ENCODE measurements at places on chromosomes 16 and 17.

DNA sequence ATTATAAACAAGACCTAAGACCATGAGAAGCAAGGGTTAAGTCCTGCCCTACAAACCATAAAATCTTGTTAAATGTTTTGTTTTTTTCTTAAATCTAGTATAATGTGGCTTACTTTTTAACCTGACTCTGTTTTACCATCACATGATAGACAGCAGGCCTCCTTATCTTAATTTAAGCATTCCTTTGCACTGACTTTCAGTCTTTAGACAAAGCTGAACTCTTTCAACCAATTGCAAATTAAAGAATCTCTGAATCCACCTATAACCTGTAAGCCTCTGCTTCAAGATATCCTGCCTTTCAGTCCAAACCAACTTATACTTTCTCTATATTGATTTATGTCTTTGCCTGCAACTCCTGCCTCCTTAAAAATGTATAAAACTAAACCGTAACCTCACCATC, 478.5 kb downstream of the GRIN2A start:
- H3K27ac ChIP-seq: no peak overlapping the region
- no peaks in the 10 kb centered on the region for H3K27me3 ChIP-seq
- H3K4me3 ChIP-seq: no peak overlapping the region
- no peaks in the 10 kb centered on the region for H3K4me1 ChIP-seq

DNA sequence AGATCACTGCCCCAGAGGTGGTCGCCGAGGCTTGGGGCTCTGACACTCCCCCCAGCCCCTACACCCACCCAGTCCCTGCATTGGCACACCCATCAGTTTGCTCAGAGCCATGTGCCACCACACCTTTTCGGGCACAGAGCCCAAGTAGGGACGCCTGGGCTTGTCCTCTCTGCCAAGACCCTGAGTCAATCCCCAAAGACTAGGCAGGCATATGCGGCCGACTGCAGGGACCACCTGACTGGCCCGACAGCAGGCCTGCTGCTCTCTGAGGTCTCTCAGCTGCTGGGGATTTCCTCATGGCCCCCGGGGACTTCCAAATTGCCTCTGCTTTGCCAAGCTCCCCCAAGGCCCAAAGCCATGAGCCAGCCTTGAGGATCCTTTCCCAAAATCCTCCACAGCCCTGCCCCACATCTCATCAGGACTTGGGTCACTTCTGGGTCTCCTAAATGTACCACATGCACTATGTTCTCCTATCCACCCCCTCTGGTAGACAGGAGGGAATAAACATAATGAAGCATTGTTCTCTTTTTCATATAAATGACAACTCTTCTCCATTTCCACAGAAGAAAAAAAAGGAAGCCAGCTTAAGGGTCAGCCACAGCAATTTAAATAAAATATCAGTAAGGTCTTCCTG, 30.6 kb downstream of the MYO18A start:
- peak overlapping the region; percentile 72 for H3K27ac ChIP-seq
- no peaks in the 10 kb centered on the region for H3K36me3 ChIP-seq
- DNase-seq: no peak

DNA sequence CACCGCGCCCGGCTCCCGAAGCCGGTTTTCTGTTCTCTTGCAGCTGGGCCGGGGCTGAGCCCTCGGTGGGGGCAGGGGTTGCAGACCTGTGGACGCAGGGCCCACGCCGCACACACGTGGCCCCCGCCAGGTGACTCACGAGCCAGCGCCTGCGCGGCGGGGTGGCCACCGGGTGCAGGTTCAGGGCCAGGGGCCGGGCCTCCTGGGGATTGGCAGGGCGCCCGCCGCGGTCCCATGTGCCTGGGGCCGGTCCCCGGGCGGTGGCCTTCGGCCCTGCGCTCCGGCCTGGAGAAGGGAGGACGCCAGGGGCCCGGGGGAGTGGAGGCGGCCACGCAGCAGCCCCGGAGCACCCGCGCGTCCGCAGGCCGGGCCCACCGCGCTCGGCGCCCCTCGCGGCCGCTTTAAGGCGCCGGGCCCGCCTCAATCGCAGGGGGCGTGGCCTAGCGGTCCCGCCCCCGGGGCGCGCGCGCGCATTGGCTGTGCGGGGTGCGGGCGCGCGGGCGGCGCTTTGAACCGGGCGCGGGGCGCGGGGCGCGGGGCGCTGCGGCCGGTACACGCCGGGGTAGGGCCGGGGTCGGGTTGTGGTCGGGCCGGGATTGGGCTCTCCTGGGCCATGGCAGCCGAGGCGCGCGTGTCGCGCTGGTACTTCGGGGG, at the start of gene SLC25A10:
Gene SLC25A10, plus strand, starts transcription at position 471 of the 654 bp plus-strand sequence. Its CDS starts 143 bp downstream, at position 614.
- no peak for DNase-seq
- peaks cover 16% of the 10 kb centered on the region for H3K4me1 ChIP-seq
- H3K27ac ChIP-seq: no peak within 1 kb of the TSS
- peaks cover 2% of the 10 kb centered on the region for H3K36me3 ChIP-seq
- H3K27me3 ChIP-seq: no peaks in the 10 kb centered on the region
- H3K4me3 ChIP-seq: peak within 1 kb of the TSS; percentile 91

DNA sequence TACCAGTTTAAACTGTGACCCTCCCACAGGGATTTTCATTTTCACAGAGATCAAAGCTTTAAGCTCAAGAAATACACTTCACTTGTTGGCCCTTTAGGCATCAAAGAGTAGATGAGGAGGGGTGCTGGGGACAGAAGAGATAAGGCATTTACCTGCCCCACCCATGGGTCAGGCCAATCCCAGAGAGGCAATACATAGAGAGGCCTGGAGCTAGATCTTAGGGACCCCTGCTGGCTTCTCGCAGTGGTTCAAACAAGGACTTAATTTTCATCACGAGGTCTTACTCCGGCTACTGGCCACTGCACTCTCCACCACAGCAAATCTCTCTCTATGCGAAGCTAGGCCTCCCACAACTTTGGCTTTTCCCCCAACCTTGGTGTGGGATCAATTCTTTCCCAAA, 46.6 kb downstream of the NOG start:
- H3K27me3 ChIP-seq: no peaks in the 10 kb centered on the region
- DNase-seq: no peak
- no peak overlapping the region for H3K27ac ChIP-seq
- no peaks in the 10 kb centered on the region for H3K36me3 ChIP-seq
- no peaks in the 10 kb centered on the region for H3K4me1 ChIP-seq

GRCh38 chr16:56860226-56861020, 4.6 kb upstream of the SLC12A3 start:
- H3K36me3 ChIP-seq: no peaks in the 10 kb centered on the region
- DNase-seq: no peak
- no peak overlapping the region for H3K4me3 ChIP-seq
- no peak overlapping the region for H3K27ac ChIP-seq

- H3K4me1 ChIP-seq: no peaks in the 10 kb centered on the region
- no peaks in the 10 kb centered on the region for H3K27me3 ChIP-seq
- H3K27ac ChIP-seq: no peak overlapping the region
- no peaks in the 10 kb centered on the region for H3K36me3 ChIP-seq
Observed at GRCh38 chr16:80794071-80794470, 10.3 kb downstream of the CDYL2 start.

DNA sequence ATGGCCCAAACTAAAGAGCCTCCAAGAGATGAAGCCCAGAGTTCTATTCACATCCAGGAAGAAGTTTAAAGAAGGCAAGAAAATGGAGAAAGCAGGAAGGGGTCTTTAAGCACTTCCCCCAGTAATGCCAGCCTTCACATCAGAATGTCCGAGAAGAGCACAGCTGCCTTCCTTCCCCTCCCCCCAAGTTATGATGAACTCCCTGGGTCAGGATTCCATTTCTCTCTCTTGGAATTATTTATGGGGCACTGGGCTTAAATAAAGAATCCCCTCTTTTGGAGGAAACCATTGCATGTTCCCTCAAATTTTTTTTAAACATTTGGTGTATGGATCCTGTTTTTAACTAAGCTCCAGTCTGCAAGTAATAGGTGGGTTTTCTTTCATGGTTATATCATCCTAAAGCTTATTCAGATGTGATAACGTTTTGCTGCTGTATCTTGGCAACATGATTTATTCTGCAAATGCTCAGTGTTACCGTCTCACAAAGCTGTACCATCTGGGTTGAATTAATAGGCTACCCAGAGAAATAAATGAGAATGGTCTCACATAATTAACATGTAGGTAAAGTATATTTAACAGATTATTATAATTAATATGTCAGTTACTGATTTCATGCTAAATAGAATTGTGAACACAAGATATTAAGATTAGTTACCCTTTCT, 160.9 kb upstream of the TOX3 start:
- no peak overlapping the region for H3K4me3 ChIP-seq
- no peaks in the 10 kb centered on the region for H3K4me1 ChIP-seq
- no peaks in the 10 kb centered on the region for H3K27me3 ChIP-seq
- H3K36me3 ChIP-seq: no peaks in the 10 kb centered on the region
- no peak for DNase-seq
- H3K27ac ChIP-seq: no peak overlapping the region

- no peaks in the 10 kb centered on the region for H3K27me3 ChIP-seq
- no peak for DNase-seq
- H3K36me3 ChIP-seq: peaks cover 9% of the 10 kb centered on the region
- H3K4me3 ChIP-seq: no peak overlapping the region
Observed at GRCh38 chr16:11168386-11169051, 87.5 kb downstream of the SOCS1 start.

DNA sequence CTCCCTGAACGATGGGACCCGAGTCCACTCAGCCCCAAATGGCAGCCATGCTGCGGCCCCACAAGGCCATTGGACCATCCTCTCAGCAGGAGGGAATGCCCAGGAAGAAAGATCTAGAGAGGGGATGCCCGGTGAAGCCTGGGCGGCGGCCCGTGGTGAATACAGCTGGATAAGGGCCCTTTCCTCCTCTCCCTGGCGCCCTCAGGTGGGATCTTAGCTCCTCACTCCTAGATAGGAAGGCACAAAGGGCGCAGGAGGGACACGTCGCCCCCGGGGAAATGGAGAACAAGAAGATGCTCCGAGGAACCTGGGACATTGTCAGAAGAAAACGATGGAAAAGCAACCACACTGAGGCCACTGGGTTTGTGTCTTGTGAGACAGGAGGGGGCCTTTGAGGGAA, 2.5 kb downstream of the CD300C start:
- no peak overlapping the region for H3K27ac ChIP-seq
- no peaks in the 10 kb centered on the region for H3K36me3 ChIP-seq
- no peak overlapping the region for H3K4me3 ChIP-seq

- H3K4me3 ChIP-seq: no peak overlapping the region
- no peaks in the 10 kb centered on the region for H3K4me1 ChIP-seq
- H3K36me3 ChIP-seq: no peaks in the 10 kb centered on the region
- DNase-seq: no peak
- no peak overlapping the region for H3K27ac ChIP-seq
- H3K27me3 ChIP-seq: no peaks in the 10 kb centered on the region
Observed at GRCh38 chr16:76121636-76122035, 155.6 kb upstream of the CNTNAP4 start.

DNA sequence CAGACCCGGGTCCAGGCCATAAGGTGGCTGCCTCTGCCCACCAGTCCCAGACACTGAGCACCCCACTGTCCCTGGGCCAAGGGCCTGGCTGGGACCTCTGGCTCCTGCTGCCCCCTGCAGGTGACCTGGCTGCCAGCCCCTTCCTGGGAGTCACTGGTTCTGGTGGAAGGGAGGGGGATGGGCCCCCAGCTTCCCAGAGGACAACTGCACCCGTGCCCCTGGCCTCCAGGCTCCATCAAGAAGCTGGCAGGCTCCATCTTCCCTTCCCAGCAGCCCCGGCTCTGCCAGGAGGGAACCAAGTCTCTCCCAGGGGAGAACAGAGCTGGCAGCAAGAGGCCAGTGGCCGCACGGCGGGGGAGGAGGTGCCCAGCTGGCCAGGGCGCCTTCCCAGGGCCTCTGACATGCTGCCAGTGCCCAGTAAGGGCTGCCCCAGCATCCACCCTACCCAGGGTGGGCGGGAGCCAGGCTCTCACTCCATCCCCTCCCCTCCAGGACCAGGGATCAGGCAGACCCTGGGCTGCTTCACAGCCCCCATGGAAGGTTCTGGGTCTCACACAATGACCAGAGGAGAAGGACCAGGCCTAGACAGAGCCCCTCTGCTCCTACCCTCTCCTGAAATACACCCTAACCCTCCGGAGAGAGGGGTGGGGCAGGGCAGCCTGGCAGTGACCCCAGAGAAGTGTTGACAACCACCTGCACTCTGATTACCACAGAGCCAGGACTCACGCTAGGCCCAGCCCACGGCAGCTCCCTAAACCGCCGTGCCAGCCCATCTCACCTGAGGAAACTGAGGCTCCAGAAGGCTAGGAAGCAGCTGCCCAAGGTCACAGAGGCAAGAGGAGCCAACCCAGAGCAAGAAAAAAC, 3.6 kb downstream of the CLUH start:
- no peaks in the 10 kb centered on the region for H3K27me3 ChIP-seq
- no peak for DNase-seq
- H3K27ac ChIP-seq: peak overlapping the region; percentile 63
- H3K36me3 ChIP-seq: peaks cover 3% of the 10 kb centered on the region
- H3K4me3 ChIP-seq: peak overlapping the region; percentile 52
- H3K4me1 ChIP-seq: peaks cover 40% of the 10 kb centered on the region

GRCh38 chr17:82408938-82409318, 9.2 kb upstream of the HEXD start:
- no peaks in the 10 kb centered on the region for H3K4me1 ChIP-seq
- H3K27ac ChIP-seq: no peak overlapping the region
- peaks cover 7% of the 10 kb centered on the region for H3K36me3 ChIP-seq
- no peaks in the 10 kb centered on the region for H3K27me3 ChIP-seq
- no peak overlapping the region for H3K4me3 ChIP-seq

GRCh38 chr17:17325228-17325627, 22.1 kb downstream of the NT5M start:
- no peak overlapping the region for H3K27ac ChIP-seq
- H3K36me3 ChIP-seq: no peaks in the 10 kb centered on the region
- no peaks in the 10 kb centered on the region for H3K27me3 ChIP-seq
- DNase-seq: no peak
- H3K4me3 ChIP-seq: no peak overlapping the region
- no peaks in the 10 kb centered on the region for H3K4me1 ChIP-seq

DNA sequence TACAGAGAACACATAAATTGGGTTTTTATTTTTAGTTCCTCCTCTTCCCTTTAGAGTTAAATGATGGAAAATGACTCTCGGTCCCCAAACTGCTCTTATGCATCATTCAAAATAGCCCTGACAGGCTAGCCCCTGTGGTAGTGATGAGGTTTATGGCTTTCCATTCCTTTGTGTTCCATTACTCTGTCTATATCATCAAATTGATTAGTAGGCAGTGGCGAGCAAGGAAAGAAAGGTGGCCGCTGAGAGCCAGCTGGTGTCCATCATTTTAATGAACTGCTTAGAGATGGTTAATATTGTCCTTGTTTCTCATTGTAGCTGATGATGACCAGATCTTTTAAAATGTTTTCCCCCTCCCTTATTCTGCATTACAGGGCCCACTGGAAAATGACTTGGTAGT, 179.5 kb downstream of the PHKB start:
- peaks cover 20% of the 10 kb centered on the region for H3K4me1 ChIP-seq
- H3K4me3 ChIP-seq: no peak overlapping the region
- H3K36me3 ChIP-seq: no peaks in the 10 kb centered on the region
- H3K27ac ChIP-seq: no peak overlapping the region

- H3K36me3 ChIP-seq: peaks cover 40% of the 10 kb centered on the region
- H3K27me3 ChIP-seq: peaks cover 9% of the 10 kb centered on the region
- no peak overlapping the region for H3K4me3 ChIP-seq
- DNase-seq: no peak
Observed at GRCh38 chr17:42778570-42778969, 1.8 kb upstream of the WNK4 start.

- DNase-seq: no peak
- H3K4me1 ChIP-seq: peaks cover 11% of the 10 kb centered on the region
- no peak overlapping the region for H3K27ac ChIP-seq
- no peaks in the 10 kb centered on the region for H3K27me3 ChIP-seq
Observed at GRCh38 chr17:50304781-50305404, 30.6 kb downstream of the TMEM92 start.

- no peaks in the 10 kb centered on the region for H3K27me3 ChIP-seq
- peaks cover 42% of the 10 kb centered on the region for H3K4me1 ChIP-seq
- no peaks in the 10 kb centered on the region for H3K36me3 ChIP-seq
- DNase-seq: no peak
- no peak overlapping the region for H3K27ac ChIP-seq
- H3K4me3 ChIP-seq: no peak overlapping the region
Observed at GRCh38 chr17:73226556-73227172, 33.8 kb downstream of the COG1 start.

Data from thoracic aorta (tissue), 2 donors.